ENCODE measurements at places on chromosomes 5 and 9.
A peak's percentile ranks its signal among the peaks of the same experiment; 100 is the strongest.

GRCh38 chr5:18507114-18507513 is 872.9 kb downstream of the TAF11L14 start:
- no peak for DNase-seq

DNA sequence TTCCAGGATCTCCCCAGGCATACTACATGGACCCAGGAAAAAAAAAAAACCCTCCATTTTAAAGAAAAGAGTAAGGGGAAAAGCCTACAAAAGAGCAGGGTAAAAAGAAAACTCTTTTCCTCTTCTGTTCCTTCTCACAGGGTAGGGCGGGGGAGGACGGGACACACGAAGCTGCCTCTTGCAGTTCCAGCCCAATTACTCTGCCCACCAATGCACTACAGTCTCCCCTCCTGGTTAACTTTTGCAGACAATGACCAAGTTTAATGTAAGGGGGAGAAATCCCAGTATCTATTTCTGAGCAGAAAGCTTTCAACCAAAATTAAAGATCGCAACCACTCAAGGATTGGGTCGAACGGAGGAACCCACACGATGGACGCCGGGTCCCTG is 1.3 kb downstream of the BRD3 start:
- peak; percentile 22 for DNase-seq

DNA sequence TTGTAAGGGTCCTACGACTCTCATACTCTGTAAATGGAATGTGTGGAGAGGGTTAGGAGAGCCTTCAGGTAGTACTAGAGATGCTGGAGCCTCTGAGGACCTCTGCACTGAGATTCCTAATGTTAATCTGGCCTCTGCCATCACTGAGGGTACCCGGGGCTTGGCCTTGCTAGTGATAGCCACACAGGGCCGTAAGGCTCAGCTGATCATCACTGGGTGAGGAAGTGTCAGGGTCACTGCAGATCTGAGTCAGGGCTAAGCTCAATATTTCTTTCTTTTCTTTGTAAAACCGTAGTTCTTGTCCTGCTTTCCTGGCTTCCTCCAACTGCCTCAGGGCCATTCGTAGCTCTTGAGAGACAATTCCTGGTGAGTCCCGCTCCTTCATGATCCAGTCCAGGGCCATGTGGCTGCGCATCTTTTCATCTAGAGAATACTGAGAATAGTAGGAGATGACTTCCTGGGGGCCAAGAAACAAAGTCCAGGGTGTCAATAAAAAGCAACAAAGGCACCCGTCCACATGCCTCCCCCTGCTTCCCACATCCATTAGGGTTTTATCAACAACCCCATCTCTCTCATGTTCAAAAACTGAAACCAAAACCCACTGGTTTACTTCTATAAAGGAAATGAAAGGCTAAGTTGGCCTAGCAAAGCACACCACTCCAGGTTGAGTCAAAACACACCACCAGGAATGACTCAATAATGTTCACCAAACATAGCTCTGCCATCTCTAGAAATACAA is 47.7 kb downstream of the LIX1 start:
- DNase-seq: no peak

DNA sequence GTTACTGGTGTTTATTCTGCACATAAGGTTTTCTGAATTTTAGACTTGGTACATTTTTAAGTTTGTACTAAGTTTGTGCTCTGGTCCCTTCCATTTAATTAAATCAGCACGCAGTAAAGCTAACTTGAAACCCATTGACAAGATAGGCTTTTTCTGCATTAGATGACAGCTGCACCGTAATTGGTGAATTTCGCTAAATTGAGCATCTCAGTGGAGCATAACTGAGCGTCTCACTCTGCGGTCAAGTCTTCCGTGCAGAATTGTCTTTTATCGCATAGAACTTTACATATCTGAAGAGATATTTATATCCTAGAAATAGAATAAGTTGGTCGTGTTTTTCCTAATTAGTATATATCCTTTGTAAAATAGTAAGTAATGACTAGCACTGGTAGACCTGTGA is 4.1 kb downstream of the SUB1 start:
- DNase-seq: no peak

DNA sequence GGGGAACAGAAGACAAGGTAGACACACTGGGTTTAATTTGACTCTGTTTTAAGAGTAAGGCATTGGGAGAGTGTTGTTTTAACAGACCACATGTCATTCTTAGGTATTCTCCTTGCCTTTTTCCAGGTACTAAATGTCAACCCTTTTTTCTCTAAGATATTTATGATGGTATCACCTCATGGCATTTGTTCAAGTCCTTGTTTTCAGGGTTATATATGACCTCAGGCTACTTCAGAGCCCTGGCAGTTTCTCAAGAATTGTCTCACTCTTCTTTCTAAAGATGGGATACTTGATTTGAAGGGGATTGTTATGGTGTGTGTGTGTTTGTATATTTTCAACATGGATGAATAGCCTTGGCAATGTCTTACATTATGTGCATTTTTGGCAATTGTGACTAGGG is 131.1 kb upstream of the ACTBL2 start:
- DNase-seq: no peak

- DNase-seq: no peak
Measured at GRCh38 chr5:145204743-145205142, 630.4 kb downstream of the PRELID2 start.

GRCh38 chr9:81741103-81741502 is 51.8 kb upstream of the TLE1 start:
- DNase-seq: no peak

DNA sequence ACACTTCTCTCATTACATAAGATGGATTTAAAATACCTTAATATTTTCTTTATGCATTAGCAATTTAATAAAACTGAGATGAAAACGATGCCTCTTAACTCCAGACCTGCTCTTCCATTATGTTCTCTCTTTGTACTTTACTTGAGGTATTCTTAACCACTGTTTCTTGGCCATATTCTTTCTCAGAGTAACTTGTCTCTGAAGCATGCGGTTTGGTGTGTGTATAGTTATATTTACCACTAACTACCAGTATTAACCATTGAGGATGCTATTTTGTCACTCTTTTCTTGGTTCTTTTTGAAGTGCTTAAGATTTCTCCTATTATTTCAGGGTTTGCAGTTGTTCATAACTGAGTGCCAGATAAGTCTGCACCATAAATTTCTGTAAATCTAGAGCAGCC is 17.9 kb downstream of the TMEM167A start:
- no peak for DNase-seq

- DNase-seq: no peak
Measured at GRCh38 chr9:85575868-85576267, 165.9 kb downstream of the AGTPBP1 start.

GRCh38 chr5:147675168-147675567 is 107.4 kb downstream of the JAKMIP2 start:
- DNase-seq: no peak

GRCh38 chr5:170740551-170741205 is 42.8 kb upstream of the GABRP start:
- DNase-seq: no peak

DNA sequence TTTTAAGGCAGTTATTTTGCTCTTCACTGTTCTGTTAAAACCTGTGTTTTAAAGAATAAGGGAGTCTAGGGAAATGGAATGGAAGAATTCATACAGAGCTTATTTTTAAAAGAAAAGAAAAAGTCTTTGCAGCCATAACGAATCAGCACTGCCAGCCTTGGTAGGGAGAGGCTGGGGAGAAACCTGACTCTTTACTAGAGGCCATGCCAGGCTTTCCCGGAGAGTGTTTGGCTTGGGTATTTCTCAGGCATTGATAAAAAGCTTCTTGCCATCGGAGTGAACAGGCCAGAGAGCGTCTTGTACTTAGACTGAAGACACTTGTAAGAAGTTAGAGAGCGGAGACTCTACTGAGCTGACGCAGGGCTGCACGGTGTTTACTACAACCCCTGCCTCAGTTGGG is 72.7 kb upstream of the NFIL3 start:
- no peak for DNase-seq

- no peak for DNase-seq
Measured at GRCh38 chr9:68738358-68738757, 33.3 kb downstream of the PIP5K1B start.

GRCh38 chr9:122468735-122469134 is 9.0 kb downstream of the OR1J1 start:
- DNase-seq: peak; percentile 99

DNA sequence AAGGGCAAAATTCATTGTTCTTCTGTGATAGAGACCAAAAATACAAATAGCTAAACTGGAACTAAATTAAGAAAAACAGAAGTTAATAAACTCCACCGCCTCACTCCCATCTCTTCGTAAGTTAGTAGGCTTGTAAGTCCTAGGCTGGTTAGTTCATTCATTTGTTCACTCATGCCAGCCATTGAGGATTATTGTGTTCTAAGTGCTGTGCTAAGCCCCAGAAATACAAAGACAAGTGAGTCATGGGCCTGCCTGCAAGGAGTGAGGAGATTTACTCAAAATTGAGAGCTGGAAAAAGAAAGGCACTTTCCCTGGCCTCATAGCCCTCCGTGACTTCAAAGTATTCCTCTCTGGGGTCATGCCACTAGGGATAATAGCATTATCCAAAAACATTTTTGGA is 8.5 kb downstream of the DOCK8 start:
- no peak for DNase-seq

- DNase-seq: no peak
Measured at GRCh38 chr5:11013793-11014192, 252.8 kb upstream of the DAP start.

GRCh38 chr5:177478711-177479646 is 5.5 kb upstream of the DBN1 start:
- peak; percentile 70 for DNase-seq

DNA sequence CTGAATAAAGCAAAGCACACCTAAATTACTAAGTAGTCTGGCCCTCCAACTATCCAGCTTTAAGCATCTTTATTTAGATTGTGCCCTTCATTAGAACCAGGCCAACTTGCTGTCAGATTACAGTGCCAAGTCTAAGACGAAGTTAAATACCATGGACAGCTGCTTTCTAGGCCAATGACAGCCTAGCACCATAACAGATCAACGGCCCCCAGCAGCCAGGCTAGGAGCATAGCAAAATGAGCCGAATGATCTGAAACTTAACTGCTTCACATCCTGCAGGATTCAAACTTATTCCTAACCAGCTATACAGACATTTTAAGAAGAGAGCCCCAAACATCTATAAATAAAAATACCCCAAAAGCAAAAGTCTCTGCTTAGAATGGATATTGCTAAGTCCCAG is 6.8 kb downstream of the SLC24A2 start:
- DNase-seq: no peak

DNA sequence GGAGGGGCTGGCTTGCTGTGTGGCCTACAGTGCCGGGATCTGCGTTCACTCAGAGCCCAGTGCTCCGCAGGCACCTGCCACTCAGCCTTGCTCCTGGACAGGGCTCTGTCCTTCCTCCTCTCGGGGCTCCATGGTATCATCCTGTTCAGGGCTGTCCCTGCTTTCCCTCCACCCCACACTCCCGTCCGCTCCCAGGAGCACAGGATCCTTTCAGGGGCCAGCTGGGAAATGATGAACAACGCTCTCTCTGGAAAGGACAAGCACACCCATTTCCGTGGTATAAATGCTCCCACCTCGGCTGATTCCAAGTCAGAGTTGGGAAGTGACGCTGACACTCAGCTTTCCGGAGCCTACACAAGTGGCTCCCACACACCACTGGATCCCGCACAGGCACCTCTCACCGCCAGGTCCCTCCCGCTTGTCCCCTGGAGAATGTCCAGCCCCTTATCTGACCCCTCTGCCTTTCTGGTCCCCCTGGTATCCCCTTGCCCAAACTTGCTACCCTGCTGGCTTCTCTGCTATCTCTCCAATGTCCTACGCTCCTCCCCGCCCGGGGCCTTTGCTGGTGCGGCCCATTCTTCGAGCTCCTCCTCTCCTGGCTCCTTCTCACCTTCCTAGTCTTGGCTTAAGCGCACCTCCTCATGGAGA is 21.3 kb downstream of the HMCN2 start:
- DNase-seq: no peak

DNA sequence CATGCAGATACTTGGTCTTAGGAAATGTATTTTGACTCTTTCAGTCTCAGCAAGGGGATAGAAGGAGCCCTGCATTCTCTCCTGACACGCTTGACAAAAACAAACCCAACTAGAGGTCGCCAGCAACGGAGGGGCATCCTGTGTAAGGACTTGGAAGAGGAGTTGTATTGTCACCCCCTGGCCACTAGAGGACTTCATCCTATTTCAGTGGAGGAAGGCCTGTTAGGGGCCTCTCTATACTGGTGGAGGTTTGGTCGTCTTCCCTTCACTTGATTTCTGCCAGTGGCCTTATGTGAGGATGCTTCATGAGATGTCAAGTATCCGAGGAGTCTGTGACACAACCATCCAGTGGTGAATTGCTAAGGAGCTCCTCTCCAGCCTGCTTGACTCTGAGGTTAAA is 122.8 kb upstream of the STC2 start:
- DNase-seq: no peak

- peak; percentile 4 for DNase-seq
Measured at GRCh38 chr9:105637787-105638395, 24.4 kb upstream of the TAL2 start.

DNA sequence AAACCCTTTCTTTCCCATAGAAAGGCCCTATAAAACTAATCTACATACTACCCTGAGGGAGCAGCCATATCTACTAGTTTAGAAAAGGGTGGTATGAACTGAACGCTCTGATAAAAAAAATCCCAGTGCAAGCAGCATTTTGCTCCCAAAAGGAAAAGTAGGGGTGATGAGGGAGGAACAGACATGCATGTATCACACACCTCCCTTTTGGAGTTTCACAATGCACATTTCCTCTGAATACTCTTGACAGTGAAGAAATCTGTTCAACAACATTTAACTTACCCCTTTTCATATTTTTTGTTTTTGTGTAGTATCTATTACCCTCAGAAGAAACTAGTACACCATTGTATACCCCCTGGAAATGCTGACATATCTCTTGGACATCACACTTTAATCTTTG is 411.4 kb downstream of the MAT2B start:
- DNase-seq: no peak

DNA sequence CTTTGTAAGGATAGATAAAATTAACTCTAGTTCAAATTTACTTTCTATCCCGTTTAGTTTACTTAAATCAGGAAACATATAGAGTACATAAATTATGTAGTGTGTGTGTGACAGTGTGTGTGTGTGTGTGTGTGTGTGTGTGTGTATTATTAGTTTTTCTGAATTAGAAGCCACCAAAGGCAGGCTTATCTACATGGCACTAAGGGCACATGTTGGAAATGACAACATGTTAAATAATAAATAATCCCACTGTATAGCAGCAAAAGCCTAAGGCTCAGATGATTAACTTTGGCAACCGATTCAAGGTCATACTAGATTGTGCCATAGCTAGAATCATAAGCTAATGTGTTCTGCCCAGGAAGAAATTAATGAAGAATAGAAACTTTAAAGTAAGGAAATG is 54.6 kb downstream of the MEGF9 start:
- DNase-seq: no peak

GRCh38 chr9:93859431-93860215 is 95.5 kb downstream of the BARX1 start:
- no peak for DNase-seq

Measured in AG10803 (cell line).